Fibroblast of skin of left biceps (primary cell): ENCODE measurements at places on chromosomes 11 and 22.

DNA sequence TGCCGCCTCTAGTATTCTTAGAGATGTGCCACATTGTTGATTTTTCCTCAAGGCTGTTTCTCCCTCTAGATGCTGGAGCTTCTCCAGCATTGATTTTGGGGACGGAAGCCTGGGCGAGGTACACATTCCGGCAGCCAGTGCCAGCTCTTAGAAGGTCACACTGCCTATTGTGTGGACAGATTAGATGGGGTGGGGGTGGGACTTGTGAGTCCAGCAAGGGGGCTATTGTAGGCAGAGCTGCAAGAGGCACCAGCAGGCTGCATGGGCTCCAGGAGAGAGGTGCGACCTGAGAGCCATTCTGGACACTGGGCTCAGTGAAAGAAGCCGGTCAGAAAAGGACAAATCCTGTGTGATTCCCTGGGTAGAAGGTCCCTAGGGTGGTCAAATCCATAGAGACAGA, 12.4 kb downstream of the C11orf21 start:
- DNase-seq = no peak

DNA sequence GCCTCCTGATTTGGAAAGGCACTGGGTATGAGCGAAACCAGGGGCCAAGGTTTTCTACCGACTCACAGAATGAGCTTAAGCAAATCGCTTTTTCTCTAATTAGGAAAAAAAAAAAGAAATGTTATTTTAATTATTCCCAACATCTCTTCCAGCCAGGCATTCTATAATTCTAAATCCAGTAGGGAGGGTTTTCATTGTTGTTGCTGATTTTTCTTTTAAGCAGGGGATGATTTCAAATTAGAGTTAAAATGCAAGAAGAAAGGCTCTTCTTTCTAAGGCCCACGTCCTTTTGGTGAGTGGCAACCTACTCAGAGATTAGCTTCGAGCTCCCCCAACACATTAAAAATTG, 8.9 kb downstream of the MYH9 start:
- DNase-seq = no peak

DNA sequence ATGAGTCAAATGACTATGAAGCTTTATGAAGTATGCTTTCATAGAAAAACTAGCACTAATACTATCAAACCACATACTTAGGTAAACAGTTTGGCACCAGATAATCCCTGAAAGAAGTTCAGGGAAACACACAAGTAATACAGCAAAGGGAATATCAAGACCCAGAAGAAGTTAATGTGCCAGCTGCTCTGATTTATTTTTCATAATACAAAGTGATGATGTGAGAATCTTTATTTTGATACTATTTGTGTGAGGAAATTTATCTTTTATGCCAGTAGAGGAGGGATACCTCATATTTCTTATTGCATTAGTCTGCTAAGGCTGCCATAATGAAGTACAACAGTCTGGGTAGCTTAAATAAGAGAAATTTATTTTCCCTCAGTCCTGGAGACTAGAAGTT, 67.7 kb upstream of the ANO3 start:
- DNase-seq = no peak

GRCh38 chr11:128947773-128948172, 5.1 kb upstream of the TP53AIP1 start:
- no peak for DNase-seq

GRCh38 chr22:44523981-44524759, 26.1 kb upstream of the RTL6 start:
- DNase-seq = peak; percentile 85
